NCI-H510A (cell line): ENCODE measurements at places on chromosomes 2 and 18.
A peak's percentile ranks its signal among the peaks of the same experiment; 100 is the strongest.

- DNase-seq: no peak
Observed at GRCh38 chr2:223222397-223222796, 170.4 kb downstream of the KCNE4 start.

- DNase-seq: no peak
Observed at GRCh38 chr2:120892967-120893667, 157.4 kb downstream of the GLI2 start.

DNA sequence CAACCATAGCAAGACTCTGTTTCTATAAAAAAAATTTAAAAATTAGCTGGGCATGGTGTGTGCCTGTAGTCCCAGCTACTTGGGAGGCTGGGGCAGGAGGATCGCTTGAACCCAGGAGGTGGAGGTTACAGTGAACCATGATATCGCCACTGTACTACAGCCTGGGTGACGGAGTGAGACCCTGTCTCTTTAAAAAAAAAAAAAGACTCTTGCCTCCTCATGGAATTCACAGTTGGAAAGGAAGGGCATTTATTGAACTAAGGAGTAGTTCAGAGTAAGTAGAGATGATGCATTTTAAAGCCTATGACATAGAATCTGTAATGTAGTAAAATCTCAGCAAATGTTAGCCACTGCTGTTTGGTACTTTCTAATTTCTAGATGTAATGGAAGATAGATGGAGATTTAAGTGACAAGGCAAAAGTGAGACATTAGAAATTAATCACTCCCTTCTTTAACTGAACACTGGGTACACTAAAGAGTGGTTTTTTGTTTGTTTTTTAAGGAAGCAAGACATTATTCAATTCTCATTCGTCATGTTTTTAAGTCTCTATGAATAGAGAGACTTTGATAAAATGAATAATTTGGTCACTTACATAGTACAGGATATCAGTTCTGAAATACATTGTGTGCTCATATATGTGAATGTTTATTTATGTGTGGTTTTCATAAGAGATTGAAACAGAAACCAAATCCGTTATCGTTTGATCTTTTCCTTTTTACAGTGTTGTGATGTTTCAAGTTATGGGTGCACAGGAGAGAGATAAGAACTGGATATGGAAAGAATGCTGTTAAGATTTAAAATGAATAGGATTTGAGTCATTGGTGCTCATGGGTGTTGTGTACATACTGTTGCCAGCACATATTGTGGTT is 186.1 kb upstream of the STON1 start:
- no peak for DNase-seq

DNA sequence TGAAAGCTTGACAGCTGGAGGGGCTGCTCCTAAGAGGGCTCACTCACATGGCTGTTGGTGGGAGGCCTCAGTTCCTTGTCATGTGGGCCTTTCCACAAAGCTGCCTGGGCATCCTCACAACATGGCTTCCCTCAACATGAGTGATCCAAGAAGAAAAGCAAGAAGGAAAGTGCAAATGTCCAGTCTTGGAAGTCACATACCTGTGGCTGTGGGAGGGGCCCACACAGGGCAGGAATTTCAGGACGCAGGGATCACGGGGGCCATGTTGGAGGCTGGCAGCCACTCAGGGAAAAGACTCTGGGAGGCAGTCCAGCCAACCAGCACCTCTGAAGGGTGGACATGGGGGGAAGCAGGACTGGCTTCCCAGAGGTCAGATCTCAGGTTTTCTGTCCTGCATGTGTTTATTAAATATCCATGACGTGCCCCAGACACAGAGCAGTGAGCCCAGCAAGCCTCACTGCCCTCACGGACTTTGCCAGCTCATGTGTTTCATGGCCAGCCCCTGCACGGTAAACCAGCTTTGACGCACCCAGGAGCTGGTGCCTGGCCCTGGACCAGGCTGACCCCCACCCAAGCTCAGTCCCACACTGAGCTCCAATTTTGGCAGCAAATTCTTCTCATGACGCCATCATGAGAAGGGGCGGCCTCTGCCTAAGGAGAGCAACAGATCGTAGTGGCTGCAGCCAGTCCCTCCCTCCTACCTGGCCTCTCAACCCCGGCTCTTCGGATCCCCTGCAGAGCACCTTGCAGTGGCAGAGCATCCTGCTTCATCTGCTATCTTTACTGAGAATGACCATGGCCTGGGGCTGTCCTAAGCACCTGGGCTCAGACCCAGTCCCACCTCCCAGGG is 34.7 kb upstream of the GPR17 start:
- no peak for DNase-seq

- DNase-seq: peak; percentile 97
Observed at GRCh38 chr2:30146337-30147195, at the start of gene YPEL5. YPEL5 (plus strand) TSS chr2:30147007; CDS start chr2:30156652, 9,645 bp downstream.

- DNase-seq: no peak
Observed at GRCh38 chr2:86498468-86499260, 57.5 kb downstream of the KDM3A start.

DNA sequence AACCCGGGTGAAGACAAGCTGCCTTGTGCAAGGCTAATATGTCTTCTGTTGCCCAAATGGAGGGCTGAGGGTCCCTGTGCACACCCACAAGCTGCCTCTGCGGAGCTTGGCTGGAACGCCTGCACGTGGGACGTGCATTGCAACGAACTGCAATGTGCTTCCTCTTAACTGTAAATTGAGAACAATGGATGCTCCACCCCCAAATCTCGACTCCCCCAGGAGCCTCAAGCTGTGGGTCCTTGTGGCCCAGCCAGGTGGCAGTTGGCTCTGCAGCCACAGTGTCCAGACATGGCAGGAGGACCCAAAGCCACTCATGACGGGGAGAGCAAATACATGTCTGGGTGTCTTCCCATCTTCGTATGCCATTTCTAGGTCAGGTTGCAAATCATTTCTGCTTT is 90.1 kb downstream of the TWIST2 start:
- no peak for DNase-seq

- DNase-seq: peak; percentile 98
Observed at GRCh38 chr2:178072383-178073301, at the start of gene PDE11A. PDE11A (minus strand) TSS chr2:178072777; CDS start chr2:178072437, 340 bp downstream.

GRCh38 chr2:55114082-55114481 is 63.8 kb upstream of the RTN4 start:
- DNase-seq: no peak

DNA sequence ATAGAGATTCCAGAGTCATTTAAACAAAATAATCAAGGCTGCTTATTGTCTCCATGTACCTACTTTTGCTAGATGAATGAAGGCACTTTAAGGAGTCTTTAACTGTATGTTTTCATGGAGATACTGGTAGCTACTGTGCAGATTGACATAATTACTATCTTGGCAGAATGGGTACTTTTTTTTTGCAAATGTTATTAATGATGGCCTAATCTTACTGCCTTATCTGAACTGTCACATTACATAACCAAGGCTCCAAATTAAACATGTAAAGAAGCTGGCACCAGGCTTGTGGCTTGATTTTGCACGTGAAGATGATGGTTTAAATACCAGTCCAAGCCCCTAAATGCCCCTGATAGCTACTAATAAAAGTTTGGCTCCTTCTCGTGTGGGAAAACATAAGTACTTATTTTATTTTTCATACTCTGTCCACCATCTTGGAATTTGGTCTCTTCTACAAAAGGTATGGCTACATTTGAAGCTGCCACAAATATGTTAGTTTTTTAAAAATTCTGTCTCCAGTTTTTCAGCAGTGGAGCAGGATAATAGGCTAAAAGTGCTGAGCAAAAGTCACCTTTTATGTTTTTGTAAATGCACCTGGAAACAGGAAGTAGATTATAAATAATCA is 4.1 kb downstream of the TRIB2 start:
- no peak for DNase-seq
